ENCODE measurements at places on chromosomes 4 and X.

- no peak for DNase-seq
These were observed 562.7 kb downstream of the RPA4 start for GRCh38 chrX:97446298-97446882.

DNA sequence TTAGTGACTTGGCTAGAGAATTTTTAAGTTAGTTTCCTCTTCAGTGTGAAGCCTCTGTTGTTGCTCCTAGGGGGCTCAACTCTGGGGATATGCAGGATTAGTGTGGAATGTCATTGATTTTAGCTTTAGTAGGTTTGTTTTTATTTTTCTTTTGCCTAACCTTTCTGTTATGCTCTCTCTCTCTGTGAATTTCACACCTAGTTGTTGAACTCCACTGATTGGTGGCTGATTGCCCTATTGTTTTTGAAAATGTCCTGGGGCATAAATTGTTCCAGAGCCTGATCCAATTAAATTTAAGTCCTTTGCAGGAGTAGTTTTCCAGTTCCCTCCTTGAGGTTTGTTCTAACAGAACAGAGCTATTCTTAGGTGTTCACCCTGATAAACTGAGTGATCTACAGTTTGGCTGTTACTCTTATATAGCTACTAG lies 393.3 kb upstream of the CTSO start:
- no peak for DNase-seq

DNA sequence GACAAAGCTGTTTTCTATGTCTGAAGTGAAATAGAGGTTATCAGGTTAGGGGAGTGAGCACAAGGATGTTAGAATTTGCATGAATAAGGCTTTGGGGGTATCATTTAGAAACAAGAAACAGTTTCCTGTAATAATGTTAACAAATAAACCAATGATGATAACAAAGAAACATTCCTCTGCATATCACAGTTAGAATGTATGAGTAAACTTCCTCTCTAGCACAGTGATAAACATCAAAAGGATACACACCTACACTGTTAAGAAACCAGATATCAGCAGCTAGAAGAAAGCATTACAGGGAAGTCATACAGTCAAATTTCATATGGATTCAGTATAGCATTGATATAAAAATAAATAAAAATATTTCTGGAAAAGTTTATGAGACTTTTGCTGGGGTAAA lies 340.0 kb upstream of the MAGEB16 start:
- DNase-seq, result no peak

DNA sequence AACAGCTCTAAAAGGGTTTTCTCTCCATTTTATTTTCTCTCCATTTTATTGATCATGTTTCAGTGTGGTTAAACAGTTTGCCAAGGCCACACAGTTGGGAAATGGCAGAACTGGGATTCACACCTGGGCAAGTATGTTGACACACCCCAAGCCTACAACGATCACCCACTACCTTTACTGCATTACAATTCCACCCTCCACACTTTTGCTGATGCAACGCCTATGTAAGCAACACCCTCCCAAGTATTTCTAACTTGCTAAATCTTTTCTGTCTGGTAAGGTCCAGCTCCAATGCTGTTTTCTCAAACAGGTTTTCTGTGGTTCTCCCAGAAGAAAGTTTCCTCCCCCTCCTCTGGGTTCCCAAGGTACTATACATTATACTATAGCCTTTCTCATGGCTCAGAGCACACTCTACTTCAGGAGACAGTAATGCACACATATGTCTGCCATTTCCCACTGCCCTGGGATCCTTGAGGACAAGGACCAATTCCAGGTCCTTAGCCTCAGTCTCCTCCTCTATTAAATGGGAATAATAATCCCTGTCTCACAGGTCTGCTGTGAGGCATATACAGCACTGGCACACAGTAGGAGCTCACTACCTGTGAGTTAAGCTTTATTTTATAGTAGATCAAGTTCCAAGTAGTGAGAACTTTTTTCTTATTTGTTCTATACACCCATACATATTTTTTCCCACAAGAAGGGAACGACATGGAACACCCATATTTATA lies 27.9 kb downstream of the IQSEC2 start:
- DNase-seq, result no peak

GRCh38 chr4:173464481-173464880 lies 65.5 kb downstream of the HAND2 start:
- DNase-seq, result no peak

GRCh38 chr4:26826721-26827120 lies 33.9 kb upstream of the STIM2 start:
- DNase-seq, result peak; percentile 14

GRCh38 chr4:126959056-126959745 lies 673.6 kb upstream of the INTU start:
- DNase-seq, result no peak

- no peak for DNase-seq
These were observed 136.4 kb downstream of the MAPK10 start for GRCh38 chr4:86223472-86223871.

- DNase-seq, result peak; percentile 87
These were observed at the start of gene REST for GRCh38 chr4:56907489-56908205. Gene REST, plus strand, starts transcription at chr4:56907900. Its CDS starts 2,739 bp downstream, at chr4:56910639.

GRCh38 chrX:26071618-26072017 lies 66.5 kb upstream of the MAGEB18 start:
- no peak for DNase-seq

DNA sequence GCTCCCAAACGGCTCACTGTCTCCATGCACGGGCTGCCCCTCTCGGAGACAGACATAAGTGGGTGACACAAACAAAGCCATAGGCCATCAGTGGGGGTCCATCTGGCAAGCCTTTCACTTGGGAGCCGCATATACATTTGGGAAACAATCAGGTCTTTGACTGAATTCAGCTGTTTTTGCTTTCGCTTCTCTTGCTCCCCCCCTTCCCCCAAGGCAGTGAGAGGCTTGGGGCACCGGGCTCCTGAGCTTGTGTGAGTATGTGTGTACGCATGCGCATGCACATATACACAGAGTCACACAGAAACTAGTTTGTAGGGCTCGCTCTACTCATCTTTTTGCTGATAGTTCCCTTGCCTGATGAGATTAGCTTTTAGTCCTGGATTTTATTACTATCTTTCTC lies 284.4 kb downstream of the AFF2 start:
- no peak for DNase-seq

- no peak for DNase-seq
These were observed 66.4 kb downstream of the AMMECR1 start for GRCh38 chrX:110251526-110251925.

- peak; percentile 2 for DNase-seq
These were observed 86.8 kb downstream of the PDGFRA start for GRCh38 chr4:54315561-54316538.

- DNase-seq, result no peak
These were observed 101.0 kb downstream of the OPHN1 start for GRCh38 chrX:68332201-68332731.

DNA sequence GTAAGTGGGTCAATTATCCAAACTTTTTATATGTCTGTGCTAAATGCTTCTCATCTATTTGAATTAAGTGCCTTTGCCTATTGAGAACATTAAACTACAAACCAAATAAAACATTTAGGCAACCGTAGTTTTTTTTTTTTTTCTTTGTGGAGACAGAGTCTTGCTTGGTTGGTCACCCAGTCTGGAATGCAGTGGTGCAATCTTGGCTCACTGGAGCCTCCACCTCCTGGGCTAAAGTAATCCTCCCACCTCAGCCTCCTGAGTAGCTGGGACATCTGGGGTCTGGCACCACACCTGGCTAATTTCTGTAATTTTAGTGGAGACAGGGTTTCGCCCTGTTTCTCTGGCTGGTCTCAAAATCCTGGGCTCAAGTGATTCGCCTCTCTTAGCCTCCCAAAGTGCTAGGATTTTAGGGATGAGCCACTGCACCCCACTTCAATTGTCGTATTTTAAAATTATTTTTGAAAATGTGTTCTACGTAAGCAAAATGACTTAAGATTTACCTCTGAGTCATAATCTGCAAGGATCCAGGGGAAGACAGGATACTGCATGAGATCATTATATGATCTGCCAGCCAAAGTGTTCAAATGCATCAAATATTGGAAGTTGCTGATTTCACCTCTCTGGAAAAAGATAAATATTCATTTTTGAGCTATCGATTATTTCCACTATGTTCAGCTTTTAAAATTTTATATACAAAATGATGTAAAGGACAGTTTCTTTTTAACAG lies 125.6 kb downstream of the CDS1 start:
- DNase-seq, result no peak

GRCh38 chrX:154333837-154334271 lies 38.3 kb downstream of the TKTL1 start:
- no peak for DNase-seq

DNA sequence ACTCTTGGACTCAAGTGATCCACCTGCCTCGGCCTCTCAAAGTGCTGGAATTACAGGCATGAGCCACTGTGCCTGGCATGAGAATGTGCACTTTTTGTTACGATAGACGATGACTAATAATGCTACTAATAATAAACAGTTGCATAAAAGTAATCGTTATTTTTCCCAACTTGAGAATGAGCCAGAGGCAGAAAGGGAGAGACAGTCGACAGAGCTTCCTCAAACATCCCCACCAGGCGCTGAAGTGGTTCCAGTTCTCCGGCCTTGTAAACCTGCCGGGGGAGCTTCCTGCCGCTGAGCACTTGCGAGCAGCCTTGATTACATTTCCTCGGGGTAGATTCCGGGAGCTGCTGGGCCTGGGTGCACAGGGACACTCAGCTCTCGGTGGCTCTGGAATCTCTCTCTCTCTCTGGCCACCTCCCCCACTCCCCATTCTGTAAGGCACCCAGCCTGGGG lies 8.9 kb upstream of the HTRA3 start:
- no peak for DNase-seq

GRCh38 chr4:107709916-107710315 lies 10.1 kb downstream of the PAPSS1 start:
- no peak for DNase-seq

DNA sequence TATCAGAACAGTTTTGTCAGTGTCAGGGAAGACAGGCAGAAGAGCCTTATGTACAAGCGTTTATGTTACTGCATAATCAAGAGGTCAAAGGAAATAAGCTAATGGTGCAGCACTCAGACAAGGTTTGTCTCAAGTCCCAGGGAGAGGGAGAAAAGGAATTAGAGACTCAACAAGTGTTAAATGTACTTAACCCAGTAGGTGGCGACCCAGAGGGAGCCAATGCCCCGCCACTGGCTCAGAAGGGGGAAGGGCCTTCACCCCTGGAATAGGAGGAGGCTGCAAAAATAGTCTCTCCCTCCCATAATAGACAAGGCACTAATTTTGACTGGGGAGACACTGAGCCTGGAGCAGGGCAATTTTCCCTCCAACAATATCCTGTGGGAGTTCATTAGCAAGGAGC lies 14.1 kb upstream of the PAPSS1 start:
- DNase-seq, result no peak

- DNase-seq, result no peak
These were observed 48.7 kb downstream of the FGFRL1 start for GRCh38 chr4:1060121-1060520.

- DNase-seq, result no peak
These were observed 50.1 kb upstream of the CRMP1 start for GRCh38 chr4:5942947-5943346.

GRCh38 chr4:97662133-97662532 lies 481.1 kb downstream of the STPG2 start:
- DNase-seq, result no peak

DNA sequence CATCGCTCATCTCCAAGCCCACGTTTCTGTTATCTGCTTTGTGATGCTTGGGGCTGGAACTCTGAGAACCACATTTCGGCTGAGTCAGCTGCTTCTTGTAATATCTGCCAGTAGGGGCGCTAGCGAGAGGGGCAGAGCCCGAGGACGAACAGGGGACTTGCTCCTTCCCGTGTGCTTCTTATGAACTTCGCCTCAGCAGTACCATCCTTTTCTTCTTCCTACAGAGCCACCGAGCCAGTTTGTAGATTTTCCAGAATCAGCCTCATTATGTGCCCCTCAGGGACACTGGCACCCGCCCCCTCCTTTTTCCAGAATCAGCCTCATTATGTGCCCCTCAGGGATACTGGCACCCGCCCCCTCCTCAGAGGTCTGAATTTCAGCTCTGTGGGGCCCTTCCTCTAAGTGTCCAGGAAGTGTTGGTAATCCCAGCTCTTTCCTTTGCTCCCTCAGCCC lies 441.7 kb upstream of the RASGEF1B start:
- peak; percentile 55 for DNase-seq

GRCh38 chrX:126580877-126581276 lies 28.3 kb upstream of the DCAF12L1 start:
- no peak for DNase-seq

GRCh38 chr4:8287343-8288280 lies 18.1 kb downstream of the HTRA3 start:
- DNase-seq, result no peak

DNA sequence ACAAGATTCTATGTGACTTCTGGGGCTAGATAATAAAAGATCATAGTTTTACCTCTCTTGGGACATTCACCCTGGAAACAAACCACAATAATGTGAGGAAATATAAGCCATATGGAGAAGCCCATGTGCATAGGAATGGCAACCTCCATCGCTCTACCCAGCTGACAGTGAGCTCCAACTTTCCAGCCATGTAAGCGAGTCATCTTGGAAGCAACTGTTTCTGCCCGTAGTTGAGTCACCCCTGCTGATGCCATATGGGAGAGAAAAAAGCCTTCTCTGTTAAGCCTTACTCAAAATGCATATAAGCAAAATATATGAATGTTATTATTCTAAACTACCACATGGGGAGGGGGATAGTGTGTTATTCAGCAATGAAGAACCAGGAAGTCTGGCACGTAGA lies 31.4 kb upstream of the RELL1 start:
- DNase-seq, result no peak

DNA sequence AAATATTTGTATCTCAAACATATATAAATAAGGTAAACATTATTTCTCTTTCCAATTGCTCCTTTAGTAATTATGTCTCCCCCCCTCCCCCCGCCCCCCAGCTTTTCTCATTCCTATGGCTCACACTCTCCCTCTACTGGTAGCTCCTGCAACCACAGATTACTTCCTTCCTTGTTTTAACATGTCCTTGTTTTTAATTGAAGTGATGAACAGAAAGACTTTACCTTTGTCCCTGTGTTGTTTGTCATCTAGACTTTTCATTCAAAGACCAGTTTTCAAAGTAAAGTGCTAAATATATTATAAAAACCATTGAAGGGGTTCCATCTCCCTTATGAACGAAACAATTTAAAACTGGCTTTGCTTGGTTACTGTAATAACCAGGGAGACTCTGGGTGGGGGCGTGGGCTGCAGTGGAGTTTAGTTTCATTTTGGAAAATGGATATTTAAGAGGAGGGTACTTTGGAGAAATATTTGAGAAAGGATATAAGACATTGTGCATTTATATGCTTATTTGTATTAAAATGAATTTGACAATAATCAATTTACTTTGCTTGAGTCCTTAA lies 352.9 kb downstream of the RAPGEF2 start:
- no peak for DNase-seq

GRCh38 chr4:105130945-105131344 lies 15.7 kb upstream of the TET2 start:
- DNase-seq, result no peak

All from CD4-positive, alpha-beta T cell treated with Interleukin-10 for 1 hour (primary cell).